Fibroblast of lung (primary cell): ENCODE measurements at places on chromosomes 7 and 10. TPM values are rescaled to one million over a fixed set of nuclear protein-coding genes. Genes with fewer than 3 reads are reported as not detected.
A peak's percentile ranks its signal among the peaks of the same experiment; 100 is the strongest.

GRCh38 chr7:105188201-105188600 lies 174.2 kb downstream of the KMT2E start:
- H3K36me3 ChIP-seq, result no peaks in the 10 kb centered on the region
- H3K4me1 ChIP-seq, result no peaks in the 10 kb centered on the region
- no peaks in the 10 kb centered on the region for H3K27me3 ChIP-seq
- H3K4me3 ChIP-seq, result no peak overlapping the region
- peak; percentile 17 for DNase-seq
- H3K27ac ChIP-seq, result no peak overlapping the region

DNA sequence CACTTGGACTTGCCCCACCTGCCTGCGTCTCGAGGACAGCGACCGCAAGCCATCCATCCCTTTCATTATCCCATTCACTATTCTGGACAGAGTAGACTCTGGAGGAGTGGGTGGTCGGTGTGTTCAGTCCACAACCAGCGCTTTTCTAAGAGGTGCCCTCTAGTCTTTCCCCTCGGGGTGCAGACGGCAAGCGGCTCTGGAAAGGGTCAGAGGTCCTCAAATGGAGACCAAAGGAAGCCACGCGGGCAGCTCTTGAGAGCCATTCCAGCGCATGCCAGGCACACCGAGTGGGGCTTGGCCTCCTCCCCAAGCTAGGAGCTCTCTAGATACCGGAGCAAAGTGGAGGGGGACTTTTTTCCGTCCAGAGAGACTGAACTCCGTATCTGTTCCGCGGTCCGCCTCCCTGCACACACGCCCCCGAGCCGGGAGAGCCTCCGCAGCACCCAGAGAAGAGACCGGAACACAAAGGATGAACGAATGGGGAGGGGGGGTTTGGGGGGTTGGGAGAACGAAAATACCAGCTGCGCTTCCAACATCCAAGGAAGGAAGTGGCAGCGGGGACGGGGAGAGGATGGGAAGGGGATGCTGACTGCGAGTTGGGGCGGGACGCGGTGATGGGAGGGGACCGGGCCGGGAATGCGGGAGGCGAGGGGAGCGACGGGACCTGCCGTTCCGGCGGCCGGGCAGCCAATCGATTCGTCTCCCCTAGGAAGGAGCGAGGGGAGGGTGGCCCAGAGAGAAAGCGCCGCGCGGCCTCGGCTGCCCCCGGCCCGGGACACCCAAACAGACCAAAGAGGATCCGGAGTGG lies 515 bp downstream of the GSDME start:
- H3K27ac ChIP-seq, result peak overlapping the region; percentile 76
- peaks cover 3% of the 10 kb centered on the region for H3K4me1 ChIP-seq
- no peaks in the 10 kb centered on the region for H3K36me3 ChIP-seq
- H3K27me3 ChIP-seq, result no peaks in the 10 kb centered on the region
- H3K4me3 ChIP-seq, result peak overlapping the region; percentile 73
- peak; percentile 67 for DNase-seq

PRF1 gene
- total RNA-seq, result not detected in 2 replicates

- no peaks in the 10 kb centered on the region for H3K4me1 ChIP-seq
- no peak overlapping the region for H3K4me3 ChIP-seq
- no peaks in the 10 kb centered on the region for H3K36me3 ChIP-seq
- DNase-seq, result no peak
Measured at GRCh38 chr7:98073047-98073446, 33.6 kb upstream of the LMTK2 start.
